ENCODE measurements at places on chromosomes 6 and 20.

DNA sequence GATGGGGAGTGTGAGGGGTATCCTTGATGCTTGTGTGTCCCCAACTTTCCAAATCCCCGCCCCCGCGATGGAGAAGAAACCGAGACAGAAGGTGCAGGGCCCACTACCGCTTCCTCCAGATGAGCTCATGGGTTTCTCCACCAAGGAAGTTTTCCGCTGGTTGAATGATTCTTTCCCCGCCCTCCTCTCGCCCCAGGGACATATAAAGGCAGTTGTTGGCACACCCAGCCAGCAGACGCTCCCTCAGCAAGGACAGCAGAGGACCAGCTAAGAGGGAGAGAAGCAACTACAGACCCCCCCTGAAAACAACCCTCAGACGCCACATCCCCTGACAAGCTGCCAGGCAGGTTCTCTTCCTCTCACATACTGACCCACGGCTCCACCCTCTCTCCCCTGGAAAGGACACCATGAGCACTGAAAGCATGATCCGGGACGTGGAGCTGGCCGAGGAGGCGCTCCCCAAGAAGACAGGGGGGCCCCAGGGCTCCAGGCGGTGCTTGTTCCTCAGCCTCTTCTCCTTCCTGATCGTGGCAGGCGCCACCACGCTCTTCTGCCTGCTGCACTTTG, at the start of gene TNF:
TNF (plus strand) TSS at position 231 of the 567 bp plus-strand sequence; CDS start at position 408, 177 bp downstream.
- peak; percentile 89 for DNase-seq

DNA sequence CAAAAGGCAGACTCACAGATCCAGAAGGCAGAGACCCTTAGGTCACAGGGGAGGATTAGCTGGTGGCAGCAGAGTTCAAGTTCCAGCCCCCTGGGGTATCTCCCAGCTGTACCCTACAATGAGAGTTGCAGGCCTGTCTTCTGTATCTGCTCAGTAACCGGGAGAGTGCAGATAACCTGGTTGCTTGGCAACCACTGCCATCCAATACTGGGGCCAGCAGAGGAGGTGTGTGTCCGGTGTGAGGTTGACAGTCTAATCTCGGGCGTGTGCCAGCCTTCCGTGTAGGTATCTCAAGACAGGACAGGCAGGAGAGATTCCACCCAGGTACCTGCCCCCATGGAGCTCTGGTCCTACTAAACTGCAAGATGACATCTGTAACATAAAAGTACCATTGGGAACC, 56.6 kb upstream of the TBC1D7 start:
- DNase-seq = no peak

- no peak for DNase-seq
Measured at GRCh38 chr6:49576618-49577017, 26.1 kb downstream of the C6orf141 start.

DNA sequence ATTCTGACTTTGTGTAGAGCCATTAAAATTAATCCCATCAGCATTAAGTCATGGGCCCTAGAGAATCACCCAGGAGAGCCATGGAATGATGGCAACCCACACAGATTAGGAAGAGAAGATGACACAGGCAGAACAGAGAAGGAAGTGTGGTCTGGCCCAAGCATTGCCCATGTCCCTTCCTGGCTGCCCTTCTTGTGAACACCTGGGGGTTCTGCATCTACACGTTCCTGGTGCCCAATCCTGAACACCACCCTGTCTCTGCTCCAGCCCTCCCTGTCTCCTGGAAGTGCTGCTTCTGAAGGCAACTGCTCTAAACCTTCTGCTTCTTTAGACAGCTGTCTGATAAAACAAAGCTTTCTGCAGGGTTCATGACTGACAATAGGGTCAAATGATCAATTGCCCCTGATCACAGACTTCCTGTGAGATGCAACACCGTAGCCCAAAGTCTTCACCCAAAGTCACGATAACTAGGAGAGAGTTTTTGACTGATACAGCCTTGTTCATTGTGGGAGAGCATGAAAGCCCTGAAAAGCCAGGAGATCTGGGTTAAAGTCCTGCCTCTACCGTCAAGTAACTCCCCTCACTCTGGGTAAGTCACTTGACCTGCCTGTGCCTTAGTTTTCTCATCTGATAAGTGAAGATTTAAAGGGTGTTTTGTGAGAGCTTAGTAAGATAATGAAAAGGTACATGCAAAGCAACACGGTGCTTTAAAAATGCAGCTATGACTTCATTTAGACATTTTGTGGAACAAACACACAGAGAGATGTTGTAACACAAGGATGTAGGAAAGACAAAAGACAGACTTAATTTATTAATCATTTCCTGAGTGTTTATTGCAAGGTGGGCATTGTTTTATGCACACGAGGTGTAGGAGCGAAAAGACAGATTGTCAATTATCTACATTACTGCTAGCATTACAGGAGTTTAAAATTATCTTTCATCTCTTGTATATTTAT, 291.2 kb upstream of the STXBP5 start:
- DNase-seq = no peak

DNA sequence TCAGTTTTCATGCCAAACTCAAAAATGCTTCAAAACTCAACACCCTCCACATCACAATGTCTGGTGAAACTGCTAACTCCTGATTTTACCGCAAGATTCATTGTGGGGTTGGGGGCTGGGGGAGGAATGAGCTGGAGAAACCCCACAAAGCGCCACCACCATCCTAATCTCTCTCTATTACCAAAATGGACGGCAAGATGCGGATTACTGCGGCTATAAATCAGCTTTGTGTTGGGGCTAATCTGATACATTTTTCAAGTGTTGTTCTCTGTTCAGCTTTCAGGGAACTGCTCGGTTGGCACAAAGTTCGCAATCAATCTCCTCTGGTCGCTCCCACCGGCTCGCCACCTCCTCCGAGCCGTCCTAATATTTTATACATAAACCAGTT, 83.7 kb downstream of the TMEM242 start:
- no peak for DNase-seq
